ENCODE measurements at places on chromosomes 11 and 22.
A peak's percentile ranks its signal among the peaks of the same experiment; 100 is the strongest.

GRCh38 chr11:1639102-1639620 is 9.6 kb downstream of the KRTAP5-5 start:
- no peak for DNase-seq

DNA sequence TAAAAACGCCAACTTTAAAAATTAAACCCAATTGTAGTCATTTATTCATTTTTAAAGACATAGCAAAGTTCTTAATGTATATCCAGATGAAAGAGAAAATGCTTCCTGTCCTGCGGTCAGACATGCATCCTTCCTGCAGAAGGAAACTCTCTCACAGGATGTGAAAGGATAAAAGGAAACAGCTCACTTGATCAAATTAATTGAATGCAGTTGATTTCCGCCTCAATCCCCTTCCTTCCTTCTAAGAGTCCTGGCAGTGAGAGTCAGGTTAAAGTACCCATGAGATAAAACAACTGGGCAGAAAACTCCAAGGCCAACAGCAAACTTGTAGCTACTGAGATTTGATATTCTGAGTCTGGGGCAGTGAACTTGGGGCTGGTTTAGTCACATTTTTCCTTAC is 38.5 kb downstream of the CWC15 start:
- no peak for DNase-seq

- peak; percentile 78 for DNase-seq
Observed at GRCh38 chr22:39090426-39091064, 6.5 kb upstream of the APOBEC3H start.

GRCh38 chr22:42950281-42950680 is 64.7 kb downstream of the PACSIN2 start:
- no peak for DNase-seq

GRCh38 chr11:78838417-78838816 is 263.8 kb upstream of the NARS2 start:
- DNase-seq, result no peak

GRCh38 chr11:15258433-15259165 is 143.9 kb downstream of the INSC start:
- DNase-seq, result no peak

DNA sequence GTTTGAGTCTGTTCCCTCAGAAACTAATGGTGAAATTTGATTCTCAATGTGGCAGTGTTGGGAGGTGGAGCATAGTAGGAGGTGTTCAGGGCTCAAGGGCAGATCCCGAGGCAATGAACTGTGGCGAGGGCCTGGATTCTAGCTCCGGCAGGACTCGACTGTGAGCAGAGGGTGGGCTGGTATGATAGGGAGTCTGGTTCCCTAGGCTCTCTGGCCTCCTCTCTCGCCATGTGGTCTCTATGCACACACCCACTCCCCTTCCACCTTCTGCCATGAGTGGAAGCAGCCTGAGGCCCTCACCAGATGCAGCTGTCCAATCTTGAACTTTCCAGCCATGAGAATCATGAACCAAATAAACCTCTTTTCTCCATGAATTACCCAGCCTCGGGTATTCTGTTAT is 32.3 kb downstream of the ATP6V1E1 start:
- DNase-seq, result no peak

GRCh38 chr11:132858223-132858622 is 674.1 kb downstream of the OPCML start:
- DNase-seq, result no peak

DNA sequence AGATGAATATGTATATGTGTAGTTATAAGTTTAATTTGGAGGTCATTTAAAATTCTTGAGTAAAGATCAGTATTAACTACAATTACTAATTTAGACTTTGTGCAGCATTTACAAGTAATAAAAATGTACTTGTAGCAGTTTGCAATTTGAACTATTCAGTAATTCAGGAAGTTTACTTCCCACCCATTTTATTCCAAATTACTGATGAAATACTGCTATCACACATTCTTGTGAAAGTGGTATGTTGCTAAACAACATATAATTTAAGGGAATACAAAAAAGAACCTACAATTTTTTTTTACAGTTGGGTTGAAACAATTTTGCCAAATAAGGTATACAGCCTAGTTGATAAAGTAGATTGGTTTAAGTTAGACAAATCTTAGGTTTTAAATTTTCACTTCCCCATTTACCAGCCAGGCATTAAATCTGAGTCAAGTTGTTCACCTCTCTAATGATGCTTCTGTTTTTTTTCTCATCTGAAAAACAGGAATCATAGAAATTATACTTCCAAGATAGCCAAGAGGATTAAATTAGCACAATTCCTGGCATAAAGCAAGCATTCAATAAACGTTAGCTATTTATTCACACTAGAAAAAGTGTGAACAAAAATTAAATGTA is 45.3 kb downstream of the ZBTB44 start:
- DNase-seq, result no peak

DNA sequence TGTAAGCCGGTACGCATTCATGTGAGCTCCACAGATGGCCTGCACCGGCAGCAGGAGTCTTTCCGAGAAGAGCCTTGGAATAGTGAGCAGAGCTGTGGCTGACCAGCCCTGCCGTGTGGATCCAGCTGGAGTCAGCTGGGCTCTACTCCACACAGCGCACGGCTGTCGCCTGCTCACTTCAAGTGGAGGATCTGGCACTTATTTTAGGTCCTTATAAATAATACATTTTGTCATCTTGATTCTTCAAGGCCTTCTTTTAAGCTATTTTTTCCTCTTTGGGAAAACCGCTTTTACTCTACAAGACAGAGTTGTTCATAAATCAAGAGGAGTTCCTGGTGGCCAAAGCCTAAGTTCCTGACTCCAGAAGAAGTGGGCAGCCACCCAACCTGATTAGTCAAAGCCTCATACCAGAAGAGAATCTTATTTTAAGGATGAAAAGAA is 93.8 kb downstream of the KCNC1 start:
- no peak for DNase-seq

- DNase-seq, result no peak
Observed at GRCh38 chr11:44426958-44427357, 117.0 kb upstream of the ALX4 start.

- DNase-seq, result no peak
Observed at GRCh38 chr22:28112548-28113043, 193.5 kb upstream of the PITPNB start.

DNA sequence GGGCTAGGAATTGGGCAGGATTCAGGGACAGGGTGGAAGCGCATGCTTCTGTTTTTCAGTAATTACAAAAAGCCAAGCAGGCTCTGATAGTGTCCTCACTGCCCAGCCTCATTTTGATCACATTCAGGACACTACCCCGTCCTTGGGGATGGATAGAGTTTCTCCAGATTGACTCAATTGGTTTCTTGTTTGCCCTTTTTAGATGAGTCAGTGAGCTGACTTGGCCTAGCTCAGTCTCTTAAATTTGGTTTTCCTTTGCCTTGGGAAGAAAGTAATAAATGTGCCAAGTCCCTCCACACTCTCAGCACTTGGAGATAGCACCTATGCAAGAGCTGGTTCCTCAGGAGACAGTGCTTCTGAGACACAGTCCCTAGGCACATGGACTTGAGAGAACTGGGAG is 25.5 kb downstream of the DKK3 start:
- DNase-seq, result no peak

- DNase-seq, result no peak
Observed at GRCh38 chr22:26811647-26811992, 154.2 kb downstream of the MIAT start.

DNA sequence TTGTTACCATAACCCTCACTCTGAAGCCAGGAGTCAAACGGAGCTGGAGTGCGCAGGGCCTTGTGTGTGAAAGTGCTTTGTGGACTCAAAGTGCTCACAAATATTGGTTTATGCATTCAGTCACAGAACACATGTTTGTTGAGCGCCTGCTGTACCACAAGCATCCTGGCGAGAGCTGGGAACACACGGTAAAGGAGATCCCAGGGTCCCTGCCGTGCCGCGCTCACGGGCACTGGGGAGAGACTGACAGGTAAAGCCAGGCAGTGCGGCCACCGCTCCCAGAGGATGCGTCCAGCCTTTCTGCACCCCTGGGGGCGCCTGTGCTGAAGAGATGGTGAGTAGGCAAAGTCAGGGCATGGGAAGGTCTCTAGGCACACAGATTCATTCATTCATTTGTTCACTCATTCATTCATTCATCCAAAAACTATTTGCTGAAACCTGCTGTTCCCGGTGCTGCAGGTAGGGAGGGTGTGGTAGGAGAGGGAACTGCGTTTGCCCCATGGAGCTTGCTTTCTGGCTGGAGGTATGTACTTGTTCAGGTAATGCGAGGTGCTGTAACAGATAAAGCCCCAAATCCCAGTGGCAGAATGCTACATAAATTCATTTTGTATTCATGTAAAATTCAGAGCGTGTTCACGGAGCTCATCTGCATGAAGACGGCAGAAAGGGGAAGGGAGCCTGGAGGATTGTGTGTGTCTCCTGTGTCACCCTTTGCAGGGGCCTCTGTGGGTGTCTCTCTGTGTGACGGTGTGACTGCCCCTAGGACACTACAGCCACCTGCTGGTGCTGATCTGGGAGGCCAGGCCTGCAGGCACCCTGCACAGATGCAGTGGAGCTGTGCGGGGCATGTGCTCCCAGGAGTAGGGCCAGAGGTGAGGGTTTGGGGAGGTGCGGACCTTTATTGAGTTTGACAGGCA is 167.0 kb upstream of the B3GAT1 start:
- DNase-seq, result no peak

DNA sequence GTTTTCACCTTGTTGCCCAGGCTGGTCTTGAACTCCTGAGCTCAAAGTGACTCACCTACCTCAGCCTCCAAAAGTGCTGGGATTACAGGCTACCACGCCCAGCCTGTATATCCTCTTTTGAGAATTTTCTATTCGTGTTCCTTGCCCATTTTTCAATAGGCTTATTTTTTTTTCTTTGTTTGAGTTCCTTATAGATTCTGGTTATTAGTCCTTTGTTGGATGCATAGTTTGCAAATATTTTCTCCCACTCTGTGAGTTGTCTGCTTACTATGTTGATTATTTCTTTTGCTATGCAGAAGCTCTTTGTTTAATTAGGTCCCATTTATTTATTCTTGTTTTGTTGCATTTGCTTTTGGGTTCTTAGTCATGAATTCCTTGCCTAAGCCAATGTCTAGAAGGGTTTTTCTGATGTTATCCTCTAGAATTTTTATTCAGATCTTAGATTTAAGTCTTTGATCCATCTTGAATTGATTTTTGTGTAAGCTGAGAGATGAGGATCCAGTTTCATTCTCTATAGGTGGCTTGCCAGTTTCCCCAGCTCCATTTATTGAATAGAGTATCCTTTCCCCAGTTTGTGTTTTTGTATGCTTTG is 17.7 kb upstream of the ZBED5 start:
- DNase-seq, result no peak

GRCh38 chr22:36874309-36874696 is 13.5 kb downstream of the NCF4 start:
- no peak for DNase-seq

DNA sequence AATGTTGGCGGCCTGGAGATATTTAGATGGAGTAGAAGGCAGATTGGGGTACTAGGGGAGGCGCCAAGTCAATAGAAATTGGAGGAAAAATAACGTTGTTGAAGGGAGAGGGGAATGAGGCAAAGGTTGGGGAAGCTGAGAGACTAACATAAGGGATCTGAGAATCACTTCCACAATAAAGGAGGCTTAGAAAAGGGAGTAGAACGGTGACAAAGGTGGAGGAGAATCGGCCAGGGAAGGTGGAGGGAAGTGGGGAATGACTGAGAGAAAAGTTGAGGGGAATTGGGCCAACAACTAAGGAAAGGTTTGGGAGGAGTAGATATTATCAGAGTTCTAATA is 510 bp downstream of the PPME1 start:
- DNase-seq, result no peak

- no peak for DNase-seq
Observed at GRCh38 chr11:126450806-126451205, 95.3 kb downstream of the ST3GAL4 start.

GRCh38 chr11:724778-725386 is 18.9 kb downstream of the EPS8L2 start:
- no peak for DNase-seq

DNA sequence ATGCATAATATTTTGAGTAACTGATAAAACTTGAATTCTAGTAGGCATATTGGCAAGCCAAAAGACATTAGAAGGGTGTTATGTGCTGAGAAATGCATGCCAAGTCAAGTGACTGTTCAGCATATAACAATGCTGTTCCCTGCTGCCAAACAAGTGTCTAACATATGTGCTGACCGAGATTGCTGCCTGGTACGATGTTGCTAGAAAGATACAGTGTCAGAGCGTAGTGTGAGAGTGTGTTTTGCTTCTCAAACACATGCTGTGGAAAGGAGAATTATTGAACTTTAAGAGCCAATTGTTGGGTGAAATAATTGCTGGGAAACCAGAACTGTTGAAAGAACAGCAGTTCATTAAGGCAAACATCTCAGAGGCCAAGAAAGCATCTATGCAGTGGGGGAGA is 71.3 kb upstream of the GRIA4 start:
- DNase-seq, result no peak

DNA sequence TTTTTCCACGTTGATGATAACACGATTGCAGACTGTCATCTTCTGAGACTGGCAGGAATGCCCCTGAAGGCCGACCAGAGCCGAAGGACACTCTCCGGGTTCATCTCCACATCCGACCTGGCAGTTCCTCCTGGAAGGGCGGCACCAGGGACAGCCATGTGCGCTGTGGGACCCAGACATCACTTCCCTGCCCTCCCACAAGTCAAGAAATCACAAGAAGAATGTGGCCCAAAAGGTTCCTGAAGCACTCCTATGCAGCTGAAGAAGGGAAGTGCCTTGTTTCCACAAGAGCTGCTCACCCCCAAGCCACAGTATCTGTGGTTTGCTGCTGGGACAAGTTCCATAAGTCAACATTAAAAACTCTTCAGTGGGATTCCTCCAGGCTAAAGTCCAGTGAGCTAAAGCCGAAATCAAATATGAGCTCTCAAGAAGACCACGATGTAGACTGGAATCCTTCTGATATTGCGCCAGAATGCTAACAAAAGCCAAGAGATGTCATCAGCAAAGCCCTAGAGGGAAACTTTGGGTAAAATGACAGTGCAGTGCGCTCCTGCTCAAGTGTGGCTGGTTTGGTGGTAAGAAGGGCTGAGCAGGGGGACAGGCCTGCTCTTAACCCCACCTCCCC is 21.2 kb downstream of the PACSIN2 start:
- DNase-seq, result no peak

DNA sequence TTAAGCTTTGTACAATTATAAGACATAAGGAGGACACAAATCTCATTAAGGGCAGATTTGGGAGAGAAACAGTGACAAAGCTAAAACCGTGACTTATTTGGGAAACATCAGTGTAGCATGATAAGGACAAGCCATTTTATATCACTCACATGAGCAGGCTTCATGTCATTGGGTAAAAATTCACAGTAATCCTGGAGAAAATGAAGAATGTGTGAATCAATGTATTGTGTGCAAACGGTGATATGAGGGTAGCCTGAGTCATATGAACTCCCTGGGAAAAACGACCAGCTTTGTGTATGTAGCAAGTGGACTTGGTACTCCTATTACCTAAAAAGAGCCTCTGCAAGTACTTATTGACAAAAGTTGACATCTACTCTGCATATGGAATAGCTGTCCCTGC is 6.0 kb upstream of the TRIM34 start:
- no peak for DNase-seq

- DNase-seq, result no peak
Observed at GRCh38 chr11:130272336-130272735, 42.4 kb downstream of the ZBTB44 start.

DNA sequence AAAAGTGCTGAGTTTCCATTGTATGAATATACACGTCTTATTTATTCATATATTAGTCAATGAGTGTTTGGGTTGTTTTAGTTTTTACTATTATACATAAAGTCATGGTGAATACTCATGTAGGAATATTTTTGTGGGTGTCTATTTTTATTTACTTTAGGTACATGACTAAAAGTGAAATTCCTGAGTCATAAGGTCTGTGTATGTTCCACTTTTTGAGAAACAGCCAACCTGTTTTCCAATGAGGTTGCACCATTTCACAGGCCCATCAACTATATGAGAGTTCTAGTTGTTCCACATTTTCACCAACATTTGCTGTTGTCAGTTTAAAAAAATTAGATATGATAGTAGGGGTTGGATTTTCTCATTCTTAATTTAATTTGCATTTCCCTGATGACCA is 6.6 kb upstream of the OR6X1 start:
- no peak for DNase-seq
